ENCODE measurements at places on chromosomes 4 and X. TPM values are rescaled to one million over a fixed set of nuclear protein-coding genes. Genes with fewer than 3 reads are reported as not detected.

- no peak for DNase-seq
Measured at GRCh38 chrX:110004215-110004614, 1.3 kb downstream of the TMEM164 start.

DNA sequence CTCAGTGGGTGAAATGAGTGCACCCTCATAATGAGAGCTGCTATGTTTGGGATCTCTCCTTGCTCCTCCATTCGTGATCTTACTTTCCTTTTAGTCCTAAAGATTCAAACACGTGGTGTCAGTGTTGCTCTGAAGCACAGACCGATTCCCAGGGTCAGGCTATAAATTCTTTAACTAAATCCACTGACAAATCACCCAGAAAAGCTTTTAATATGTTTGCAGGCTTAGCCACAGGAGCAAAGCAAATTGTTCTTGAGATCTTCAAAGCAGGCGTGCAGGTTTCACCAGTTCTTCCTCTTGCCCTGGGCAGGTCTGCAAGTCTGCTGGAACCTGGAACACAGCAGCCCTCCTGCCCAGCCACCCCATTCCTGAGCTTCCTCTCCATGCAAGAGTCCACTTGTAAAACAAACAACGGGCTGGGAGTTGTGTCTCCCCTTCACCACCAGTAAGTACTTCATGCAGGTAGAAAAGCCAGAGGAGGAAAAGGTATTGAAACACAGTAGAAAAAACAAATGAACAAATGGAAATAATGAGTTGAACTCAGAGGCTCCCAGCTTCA is 70.1 kb upstream of the ENPP6 start:
- DNase-seq = peak; percentile 55

- DNase-seq = no peak
Measured at GRCh38 chr4:4339504-4340085, 47.3 kb upstream of the NSG1 start.

Gene RHOXF1
- polyA plus RNA-seq = not detected

DNA sequence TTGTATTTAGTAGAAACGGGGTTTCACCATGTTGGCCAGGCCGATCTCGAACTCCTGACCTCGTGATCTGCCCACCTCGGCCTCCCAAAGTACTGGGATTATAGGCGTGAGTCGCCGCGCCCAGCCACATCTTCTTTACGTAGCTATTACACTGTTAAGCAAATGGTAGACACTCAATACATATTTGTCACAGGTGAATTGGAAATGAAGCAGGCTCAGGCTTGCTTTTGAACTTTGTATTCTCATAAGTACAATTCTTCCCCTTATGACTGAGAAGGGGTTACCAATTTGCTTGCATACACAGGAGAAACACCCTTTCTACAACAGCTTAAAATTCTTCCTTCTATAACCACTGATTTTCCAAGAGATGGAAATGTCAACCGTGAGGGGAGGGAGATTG is 787 bp upstream of the SRPX2 start:
- no peak for DNase-seq

GRCh38 chr4:100290585-100290984 is 100.3 kb upstream of the DDIT4L start:
- DNase-seq = no peak

Gene FAM114A1
- 50.5 TPM for polyA plus RNA-seq

Gene TMEM144
- 4.5 TPM for polyA plus RNA-seq

DNA sequence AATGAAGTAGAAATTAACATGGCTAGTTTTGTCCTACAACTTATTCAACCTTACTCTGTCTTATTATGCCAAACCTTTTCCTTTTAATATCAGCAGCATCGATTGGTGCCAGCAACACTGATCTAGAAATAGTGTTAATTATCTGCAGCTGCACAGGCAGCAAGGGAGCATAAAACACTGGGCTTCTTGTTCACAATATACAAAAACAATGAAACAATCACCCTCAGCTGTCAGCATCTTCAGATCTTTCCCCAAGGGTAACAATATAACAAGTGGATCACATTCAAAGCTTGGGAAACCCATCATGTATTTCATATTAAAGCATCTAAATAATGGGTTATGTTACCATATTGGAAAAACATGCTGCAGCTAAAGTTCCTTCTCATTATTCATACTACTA is 238.1 kb downstream of the SPOCK3 start:
- DNase-seq = no peak

Gene NAT8L
- 2.0 TPM for polyA plus RNA-seq

- peak; percentile 82 for DNase-seq
Measured at GRCh38 chrX:9342561-9343051, 122.3 kb upstream of the TBL1X start.

Gene RNF150
- polyA plus RNA-seq = 32.5 TPM

- no peak for DNase-seq
Measured at GRCh38 chr4:42515156-42515884, 118.0 kb downstream of the SHISA3 start.

- DNase-seq = no peak
Measured at GRCh38 chrX:115531818-115532403, 29.1 kb upstream of the PLS3 start.

Gene ERCC6L
- 3.4 TPM for polyA plus RNA-seq

GRCh38 chr4:123232439-123232838 is 164.2 kb upstream of the SPRY1 start:
- DNase-seq = no peak

DNA sequence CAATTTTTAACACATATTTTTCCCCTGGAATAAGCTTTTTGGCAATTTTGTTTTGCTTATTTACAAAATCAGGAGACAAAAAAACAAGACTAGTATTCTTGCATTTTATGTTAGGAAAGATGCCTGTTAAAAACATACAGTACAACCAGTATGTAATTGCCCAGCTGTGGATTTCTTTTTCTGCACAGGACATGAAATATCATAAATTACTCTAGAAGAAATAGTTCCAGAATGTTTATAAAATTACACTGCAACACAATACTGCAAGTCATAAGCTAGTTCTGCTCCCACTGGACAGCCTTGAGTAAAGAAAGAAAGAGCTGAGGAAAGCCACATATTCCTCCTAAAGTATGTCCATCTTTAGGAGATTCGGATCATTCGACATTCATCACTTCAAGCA is 133.5 kb downstream of the SCFD2 start:
- no peak for DNase-seq

DNA sequence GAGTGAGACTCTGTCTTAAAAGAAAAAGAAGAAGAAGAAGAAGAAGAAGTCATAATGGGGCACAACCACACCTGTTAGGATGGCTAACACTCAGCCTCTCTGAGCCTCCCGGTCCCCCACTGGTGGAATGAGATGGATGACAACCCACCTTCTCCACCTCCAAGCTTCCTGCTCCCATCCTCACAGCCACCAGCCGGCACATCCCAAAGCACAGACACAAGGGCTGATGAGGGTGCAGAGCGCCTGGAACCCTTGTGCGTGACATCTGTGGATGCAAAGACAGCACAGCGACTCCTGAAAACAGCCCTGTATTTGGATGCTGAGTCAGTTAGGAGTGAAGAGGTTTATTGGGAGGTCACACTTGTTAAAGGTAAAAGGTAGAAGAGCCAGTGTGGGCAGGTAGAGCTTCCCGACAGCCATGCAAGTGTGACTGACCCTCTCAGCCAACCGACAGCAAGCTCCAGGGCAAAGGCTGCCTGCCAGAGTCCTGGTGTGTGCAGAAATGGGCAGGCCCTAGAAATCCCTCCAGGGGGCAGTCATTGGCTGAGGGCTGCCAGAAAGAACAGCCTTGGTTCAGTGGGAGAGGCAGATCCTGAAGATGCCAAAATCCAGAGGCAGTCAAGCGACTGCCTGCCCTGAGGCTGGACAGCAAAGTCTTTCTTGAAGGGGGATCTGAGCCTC is 26.6 kb upstream of the MAN2B2 start:
- no peak for DNase-seq

Gene SYTL5
- 0.32 TPM for polyA plus RNA-seq

DNA sequence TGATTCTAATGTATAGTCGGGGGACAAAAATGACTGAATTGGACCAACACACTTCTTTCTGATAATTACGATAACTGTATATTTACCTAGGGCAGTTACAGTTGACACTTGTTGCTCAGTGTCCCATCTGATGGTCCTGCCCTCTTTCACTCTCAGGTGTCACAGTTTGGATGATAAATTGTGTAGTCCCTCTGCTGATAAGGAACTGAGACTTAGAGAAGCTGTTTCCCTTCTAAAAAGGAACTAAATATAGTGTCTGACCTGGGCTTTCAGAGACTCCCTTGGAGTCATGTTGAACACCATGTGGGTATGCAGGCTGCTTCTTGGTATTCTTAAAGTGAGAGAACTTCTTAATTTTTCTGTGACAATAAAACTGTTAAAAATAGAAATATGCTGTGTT is 23.7 kb upstream of the PNPLA4 start:
- DNase-seq = no peak

DNA sequence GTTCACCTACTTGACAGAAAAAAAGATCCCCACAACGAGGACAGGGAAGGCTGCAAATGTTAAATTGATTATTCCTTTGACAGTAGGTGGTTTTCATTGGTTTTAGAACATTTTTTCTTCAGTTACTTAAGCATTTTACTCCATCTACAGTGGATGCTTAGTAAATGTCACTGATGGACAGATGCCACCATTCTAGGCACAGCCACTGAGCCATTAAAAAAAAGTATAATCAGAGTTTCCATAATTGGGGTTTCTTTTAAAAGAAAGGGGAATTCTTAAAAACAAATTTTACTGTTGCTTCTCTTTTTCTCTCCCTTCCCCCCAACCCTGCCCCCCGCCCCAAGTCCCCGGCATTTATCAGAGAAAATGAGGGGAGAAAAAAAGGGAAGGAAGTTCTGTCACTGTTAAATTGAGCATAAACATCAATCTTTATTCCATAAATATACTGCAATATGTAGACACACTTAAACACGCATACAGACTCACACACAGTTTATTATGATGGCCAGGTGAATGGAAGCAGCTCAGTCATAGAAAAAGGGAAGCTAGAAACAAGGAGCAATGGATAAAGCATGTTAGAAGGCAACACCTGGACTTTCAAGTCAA is 79.7 kb upstream of the PRPS2 start:
- DNase-seq = no peak

DNA sequence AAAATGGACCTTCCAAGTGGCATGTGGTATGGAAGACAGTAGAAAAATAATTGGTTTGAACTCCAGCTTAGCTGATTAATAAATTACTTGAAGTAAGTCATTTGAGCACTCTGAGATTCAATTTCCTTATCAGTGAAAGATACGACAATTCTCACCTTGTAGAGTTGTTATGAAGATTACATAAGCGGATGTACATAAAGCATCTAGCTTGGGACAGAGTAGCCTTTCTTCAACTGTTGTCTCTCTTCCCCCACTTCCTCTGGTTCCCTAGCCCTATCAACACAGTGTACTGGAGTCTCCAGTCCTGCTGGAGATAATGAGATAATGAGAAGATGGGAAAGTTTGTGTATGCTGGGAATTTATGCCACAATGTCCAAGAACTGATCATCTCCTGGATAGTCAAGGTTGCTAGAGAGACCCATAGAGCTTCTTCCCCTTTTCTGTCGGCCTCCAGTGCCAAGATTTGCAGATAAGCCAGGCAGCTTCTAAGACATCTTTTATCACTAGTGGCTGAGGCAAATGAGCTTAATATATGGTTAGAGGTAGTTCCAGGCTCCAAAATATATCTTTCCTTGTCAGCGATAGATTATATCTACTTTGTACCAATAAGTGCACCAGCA is 33.9 kb downstream of the VSIG4 start:
- DNase-seq = no peak

Gene EDA
- polyA plus RNA-seq = 29.7 TPM

- no peak for DNase-seq
Measured at GRCh38 chr4:148396986-148397673, 45.1 kb downstream of the NR3C2 start.

DNA sequence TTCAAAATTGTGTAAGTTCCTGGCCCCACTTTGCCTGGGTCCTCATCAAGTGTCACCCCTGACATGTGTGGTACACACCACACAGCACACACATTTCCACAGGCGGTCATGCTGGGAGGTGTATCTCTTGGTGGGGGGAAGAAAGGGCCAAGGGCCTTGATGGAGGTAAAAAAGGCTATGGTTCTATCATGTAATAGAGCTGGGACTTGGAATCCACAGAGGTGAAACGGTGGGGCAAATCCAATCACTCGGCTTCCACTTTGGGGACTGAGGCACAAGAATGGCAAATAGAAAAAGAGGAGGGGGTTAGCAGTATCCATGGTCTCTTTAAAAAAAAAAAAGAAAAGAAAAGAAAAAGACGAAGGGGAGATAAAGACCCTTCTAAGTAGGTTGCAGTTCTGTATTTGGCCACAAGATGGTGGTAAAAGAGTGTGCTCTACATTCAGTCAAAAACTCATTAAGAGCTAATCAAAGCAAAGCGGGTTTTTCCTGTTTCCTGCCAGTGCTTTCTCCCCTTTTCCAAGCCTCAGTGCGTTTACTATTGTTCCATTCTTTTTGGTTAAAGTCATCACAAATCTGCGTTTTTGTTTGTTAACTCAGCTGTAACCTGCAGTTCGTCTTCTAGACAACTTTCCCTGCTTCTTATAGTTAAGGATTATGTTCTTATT is 37.0 kb upstream of the ATP6AP2 start:
- peak; percentile 46 for DNase-seq

- DNase-seq = no peak
Measured at GRCh38 chr4:24594887-24595286, 10.5 kb upstream of the DHX15 start.

GRCh38 chrX:776529-777230 is 146.1 kb downstream of the SHOX start:
- no peak for DNase-seq

Gene GLRA2
- polyA plus RNA-seq = 0.32 TPM

GRCh38 chr4:75505630-75506029 is 8.6 kb downstream of the RCHY1 start:
- DNase-seq = no peak

Gene TSPAN7
- 134 TPM for polyA plus RNA-seq

GRCh38 chr4:2671267-2671895 is 84.8 kb downstream of the TNIP2 start:
- DNase-seq = no peak

GRCh38 chr4:20288846-20289512 is 37.3 kb downstream of the SLIT2 start:
- no peak for DNase-seq

GRCh38 chr4:150569384-150569987 is 12.5 kb upstream of the MAB21L2 start:
- no peak for DNase-seq

Gene SSX1
- polyA plus RNA-seq = not detected

DNA sequence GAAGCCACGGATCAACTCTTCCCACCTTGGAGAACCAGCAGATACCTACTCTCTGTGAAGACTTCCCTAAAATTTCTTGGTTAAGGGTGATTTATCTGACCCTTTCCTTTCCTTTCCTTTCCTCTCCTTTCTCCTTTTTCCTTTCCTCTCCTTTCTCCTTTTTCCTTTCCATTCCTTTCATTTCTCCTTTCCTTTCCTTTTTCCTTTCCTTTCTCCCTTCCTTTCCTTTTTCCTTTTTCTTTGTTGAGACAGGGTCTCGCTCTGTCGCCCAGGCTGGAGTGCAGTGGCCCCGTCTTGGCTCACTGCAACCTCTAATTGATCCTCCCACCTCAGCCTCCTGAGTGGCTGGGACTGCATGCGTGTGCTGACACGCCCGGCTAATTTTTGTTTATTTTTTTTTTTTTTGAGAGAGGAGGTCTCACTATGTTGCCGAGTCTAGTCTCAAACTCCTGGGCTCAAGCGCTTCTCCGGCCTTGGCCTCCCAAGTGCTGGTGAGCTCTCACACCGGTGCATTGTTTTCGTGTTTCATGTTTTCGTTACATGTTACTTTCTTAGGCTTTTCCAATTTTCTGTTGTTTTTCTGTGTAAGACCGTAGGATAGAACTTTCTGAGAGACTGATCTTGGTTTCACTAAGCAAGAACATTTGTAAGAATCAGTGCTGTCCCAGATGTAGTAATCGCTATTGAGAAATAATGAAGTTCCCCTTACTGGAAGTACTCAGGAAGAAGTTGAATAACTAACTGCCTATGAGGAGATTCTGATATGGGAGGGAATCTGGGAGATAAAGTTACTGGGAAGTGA is 2.0 kb downstream of the TMEM165 start:
- no peak for DNase-seq

Gene ODAM
- not detected for polyA plus RNA-seq

Gene MAGEA4
- not detected for polyA plus RNA-seq
